ENCODE measurements at places on chromosomes 6 and 20.
A peak's percentile ranks its signal among the peaks of the same experiment; 100 is the strongest.

DNA sequence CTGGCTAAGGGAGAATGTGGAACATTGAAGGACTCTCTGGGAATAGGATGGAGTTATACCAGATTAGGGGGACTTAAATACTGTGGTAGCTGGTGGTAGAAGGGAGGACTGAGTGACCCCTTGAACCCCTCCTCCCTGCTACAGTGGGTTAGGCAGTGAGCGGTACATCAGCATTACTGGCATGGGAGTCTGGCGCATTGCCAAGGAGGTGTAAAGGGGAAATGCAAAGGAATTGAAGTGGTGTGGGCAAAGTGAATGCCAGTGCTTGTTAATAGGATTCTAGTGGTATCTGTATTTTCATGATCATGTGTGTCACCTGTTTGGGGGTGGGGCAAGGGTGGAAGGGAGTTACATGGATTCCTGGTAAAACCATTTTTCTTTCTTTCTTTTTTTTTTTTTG lies 60.1 kb downstream of the GFRA4 start:
- DNase-seq = no peak

DNA sequence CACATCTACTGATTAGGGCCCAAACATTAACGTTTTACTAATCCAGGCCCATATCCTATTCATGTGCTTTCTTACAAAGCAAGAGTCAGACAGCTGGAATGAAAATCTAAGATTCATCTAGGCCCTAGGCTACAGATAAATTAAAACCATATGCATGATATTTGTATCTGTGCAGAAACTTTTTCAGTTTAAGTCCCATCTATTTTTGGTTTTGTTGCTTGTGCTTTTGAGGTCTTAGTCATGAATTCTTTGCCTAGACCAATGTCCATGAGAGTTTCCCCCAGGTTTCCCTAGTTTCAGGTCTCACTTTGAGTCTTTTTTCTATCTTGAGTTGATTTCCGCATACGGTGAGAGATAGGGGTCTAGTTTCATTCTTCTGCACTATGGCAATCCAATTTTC lies 20.2 kb downstream of the ADNP start:
- no peak for DNase-seq

- DNase-seq = no peak
Observed at GRCh38 chr20:2515203-2515602, 6.5 kb upstream of the ZNF343 start.

DNA sequence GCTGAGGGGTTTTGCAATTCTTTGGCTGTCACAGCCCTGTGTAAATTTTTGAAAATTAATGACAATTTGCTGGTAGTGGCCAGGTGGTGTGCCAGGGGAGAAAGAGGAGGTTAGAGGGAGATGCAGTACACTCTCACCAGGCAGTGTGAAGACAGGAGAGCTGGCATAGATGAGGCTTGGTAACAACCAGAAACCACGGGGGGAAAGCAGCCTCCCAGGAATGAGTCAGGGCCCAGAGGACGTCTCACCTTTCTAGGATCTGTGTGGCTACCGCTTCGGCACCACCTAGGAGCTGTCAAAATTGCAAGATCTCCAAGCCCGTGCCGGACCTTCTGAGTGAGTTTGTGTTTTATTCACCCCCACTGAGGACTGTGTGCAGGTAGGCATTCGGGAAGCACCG lies 171.4 kb downstream of the PACRG start:
- no peak for DNase-seq

DNA sequence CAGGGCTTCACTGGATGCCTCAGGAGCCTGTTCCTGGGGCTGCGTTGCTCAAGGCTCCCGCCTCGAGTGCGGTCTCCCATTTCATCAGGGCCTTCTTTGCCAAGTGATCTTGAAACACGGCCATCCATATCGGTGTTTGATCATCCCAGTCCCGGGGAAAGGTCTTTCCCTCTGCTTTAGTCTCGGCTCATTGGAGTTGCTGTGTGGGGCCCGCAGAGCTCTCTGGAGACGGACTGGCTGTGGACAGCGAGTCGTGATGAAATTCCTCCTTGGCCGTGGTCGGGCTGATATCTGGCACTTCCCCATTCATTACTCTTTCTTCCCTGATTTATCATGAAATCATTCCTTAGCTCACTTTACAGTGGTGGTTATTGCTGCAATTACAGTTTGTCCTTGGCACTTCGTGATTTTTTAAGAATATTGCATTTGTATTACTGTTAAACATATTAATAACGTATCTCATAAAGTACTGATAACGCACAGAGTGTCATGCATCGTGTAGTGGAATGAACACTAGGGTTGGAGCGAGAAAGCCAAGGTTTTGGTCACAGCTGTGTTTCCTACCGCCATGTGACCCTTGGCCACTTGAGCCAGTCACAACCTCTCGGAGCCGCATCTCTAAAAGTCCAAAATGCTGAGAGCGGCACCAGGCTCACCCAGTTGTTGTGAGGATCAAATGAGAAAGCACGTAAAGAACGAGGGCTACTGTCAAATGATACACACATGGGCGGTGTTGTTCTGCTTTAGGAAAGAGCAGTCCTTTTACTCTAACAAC lies 71.8 kb downstream of the MTHFD1L start:
- DNase-seq = no peak

DNA sequence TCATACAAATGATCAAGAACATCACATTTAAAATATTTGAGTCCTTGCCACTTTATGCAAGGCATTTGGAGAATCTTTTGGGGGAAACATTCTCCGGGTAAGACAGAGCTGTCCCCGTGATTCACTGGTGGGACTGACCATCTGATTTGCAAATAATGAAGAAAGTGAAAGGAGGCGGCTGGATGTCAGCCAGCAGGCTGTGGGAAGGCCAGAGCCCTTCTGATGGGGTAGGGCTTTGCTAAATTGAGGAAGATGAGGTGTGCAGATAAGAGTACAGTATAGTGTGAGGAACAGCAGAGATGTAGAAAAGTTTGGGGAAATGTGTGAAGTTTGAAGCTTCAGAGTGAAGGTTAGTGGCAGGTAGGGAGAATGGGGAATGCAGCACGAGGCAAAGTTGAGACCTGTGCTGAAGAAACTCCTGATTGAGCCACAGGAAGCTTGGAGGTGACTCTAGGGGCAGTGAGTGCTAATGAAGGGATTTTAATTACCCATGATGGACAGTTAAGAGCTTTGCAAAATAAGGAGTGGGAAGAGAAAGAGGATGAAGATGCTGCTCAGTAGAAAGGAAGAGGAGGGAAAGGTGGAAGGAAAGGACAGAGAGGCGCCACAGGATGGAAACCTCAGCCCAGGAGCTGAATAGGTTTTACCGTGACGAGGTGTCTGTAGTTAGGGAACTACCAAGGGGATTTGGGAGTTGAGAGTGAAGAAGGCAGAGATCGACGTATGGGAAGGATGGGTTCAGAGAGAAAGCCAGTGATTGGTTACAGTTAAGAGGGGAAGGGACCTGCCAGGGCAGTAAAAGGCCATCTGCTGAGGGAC lies 68.7 kb downstream of the SNX9 start:
- no peak for DNase-seq

DNA sequence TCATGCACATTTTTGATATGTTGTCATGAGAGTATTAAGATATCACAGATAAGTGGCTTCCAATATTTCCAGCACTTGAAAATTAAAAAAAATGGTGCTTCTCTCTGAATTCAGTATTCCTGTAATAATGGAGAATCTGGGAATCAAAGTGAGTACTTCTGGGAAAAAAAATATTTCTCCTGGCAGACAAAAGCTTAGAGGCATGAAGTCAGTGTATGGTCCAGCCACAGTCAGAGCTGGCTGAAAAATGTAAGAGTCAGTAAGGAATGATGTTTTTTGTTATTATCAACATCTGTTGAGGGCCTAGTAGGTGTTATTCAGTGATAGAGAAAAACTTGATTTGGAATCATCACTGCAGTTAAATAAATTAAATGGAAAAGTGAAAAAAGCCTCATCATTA lies 3.2 kb upstream of the RFPL4B start:
- no peak for DNase-seq

DNA sequence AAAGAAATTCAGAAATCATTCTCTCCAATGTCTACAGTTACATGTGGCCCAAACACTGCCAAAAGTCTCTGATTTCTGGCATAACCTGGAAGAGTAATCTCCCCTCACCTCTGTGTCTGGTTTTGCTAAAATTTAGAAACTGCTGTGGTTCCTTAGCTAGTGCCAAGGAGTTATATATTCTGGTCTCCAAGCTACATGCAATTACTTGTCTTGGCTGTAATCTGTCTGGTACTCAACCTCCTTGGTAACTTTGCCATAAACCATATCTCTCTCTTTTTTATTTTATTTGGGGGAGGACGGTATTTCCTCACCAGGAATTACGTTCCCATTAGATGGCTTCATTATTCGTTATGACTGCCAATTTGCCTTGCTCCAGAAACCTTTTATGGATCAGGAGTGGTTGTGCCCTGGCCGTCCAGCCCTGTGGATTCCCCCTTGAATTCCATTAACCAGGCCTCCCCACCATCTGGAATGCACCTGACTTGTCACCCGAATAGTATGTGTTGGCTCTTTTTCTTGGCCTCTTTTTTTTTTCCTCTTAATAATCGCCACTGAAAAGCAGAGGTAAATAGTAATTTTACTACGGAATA lies 400.0 kb downstream of the CD83 start:
- DNase-seq = peak; percentile 20

DNA sequence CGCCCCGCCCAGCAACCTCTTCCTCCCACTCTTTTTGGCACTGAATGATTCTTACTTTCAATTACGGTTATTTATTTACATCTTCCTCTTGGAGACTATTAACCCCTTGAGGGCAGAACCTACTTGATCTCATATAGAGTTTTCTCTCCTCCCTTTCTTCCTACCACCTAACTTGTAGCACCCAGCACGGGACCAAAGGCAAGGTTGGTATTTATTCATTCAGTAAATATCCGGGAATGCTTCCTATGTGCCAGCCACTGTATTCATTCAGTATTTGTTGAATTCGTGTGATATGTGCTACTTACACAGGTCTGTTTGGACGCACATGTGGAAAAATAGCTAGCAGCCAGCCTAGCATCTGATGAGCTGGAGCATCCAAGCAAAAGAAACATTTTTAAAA lies 1.3 kb upstream of the CNKSR3 start:
- DNase-seq = no peak

DNA sequence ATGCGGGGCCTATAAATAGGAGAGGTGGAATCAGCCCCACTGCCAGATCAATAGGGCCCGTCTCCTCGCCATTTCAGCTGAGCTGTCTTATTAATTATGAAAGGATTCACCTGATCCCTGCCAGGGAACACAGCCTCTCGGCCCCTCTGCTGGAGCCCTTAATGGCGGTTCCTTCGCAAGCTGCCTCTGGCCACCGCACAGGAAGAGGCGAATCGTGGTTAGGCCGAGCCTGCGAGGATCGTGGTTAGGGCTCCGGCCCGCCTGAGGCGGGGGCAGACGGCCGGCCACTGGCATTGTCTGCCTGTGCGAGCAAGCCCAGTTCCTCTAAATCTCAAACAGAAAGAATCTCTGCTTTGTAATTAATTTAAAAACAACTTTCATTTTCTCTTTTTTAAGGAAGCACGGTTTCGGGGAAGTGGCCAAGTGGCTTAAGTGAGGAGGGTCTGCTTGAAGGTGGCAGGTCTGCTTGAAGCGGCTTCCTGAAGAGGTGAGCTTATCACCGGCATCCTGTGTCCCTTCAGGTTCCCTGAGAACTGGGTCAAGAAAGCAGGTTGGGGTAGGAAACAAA lies 9.2 kb downstream of the NRN1 start:
- DNase-seq = no peak

DNA sequence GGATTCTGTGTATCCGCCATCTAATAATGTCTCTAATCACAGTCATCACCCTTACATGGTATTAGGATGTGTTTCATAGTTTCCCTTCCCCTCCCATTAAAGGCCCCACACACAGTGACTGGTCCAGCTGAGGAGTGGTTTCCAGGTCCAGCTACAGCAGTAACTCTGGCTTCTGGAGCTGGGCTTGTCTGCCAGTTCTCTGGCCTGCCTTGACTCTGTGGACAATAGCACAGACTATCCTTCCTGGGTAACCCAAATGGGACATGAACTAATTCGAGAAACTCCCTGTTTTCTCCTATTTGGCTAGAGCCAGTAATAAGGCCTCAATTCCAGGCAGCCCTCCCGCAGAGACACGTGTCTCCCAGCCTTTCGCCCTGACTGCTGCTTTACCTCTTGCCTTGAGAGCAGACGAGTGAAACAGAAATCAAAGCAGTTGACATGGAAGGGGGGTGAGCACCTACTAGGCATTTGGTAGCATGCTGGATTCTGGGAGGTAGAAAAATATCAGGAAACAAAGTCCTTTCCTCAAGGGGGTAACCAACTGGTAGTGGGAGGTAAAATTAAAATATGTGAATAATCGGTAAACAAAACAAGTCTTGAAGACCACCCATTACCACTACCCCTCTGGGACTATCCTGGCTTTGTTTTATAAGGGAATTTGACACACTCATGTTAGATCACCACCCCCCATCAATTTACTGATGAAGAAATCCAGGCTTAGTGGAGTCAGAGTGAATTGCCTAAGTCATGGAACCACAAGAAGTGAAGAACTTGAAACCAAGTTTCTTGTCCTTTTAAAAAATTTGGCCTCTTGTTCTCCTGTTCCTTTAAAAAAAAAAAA lies 1.2 kb downstream of the TRAF3IP2 start:
- peak; percentile 73 for DNase-seq

GRCh38 chr6:107599043-107599442 lies 109.1 kb downstream of the SOBP start:
- no peak for DNase-seq

GRCh38 chr6:137874204-137875057 lies 7.4 kb downstream of the TNFAIP3 start:
- peak; percentile 66 for DNase-seq

GRCh38 chr20:53625311-53626129 lies 31.9 kb upstream of the ZNF217 start:
- no peak for DNase-seq

DNA sequence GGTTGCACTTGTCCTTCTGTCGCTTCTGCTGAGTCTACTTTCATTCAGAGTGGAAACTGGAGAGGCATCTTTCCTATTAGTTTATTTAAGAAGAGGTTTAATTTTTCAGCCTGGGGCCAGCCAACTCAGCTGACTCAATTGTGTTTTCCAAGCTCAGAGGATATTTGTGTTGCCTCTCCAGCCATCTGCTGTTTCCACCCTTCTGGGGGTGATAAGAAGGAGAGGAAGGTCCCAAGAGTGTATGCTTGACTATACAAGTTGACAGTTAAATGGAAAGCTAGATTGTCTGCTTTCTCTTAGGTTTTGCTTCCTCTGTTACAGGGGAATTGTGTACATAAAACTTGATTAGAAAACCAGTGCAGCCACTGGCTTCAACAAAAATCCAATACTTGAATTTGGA lies 3.0 kb downstream of the PSMF1 start:
- DNase-seq = no peak

GRCh38 chr6:62280099-62280498 lies 5.9 kb downstream of the KHDRBS2 start:
- DNase-seq = no peak

GRCh38 chr6:95280686-95281273 lies 296.6 kb upstream of the MANEA start:
- DNase-seq = peak; percentile 31

GRCh38 chr6:43644940-43645612 lies at the start of gene RSPH9:
Gene RSPH9 (plus strand): TSS chr6:43645036. CDS start chr6:43645099, 63 bp downstream.
- DNase-seq = peak; percentile 49

Data from bronchial epithelial cell (primary cell).